ENCODE measurements at places on chromosomes 3 and 15.

- DNase-seq = no peak
Measured at GRCh38 chr3:17143893-17144664, 259.3 kb downstream of the PLCL2 start.

- DNase-seq = peak; percentile 54
Measured at GRCh38 chr3:140910860-140911259, 30.8 kb upstream of the SLC25A36 start.

- DNase-seq = no peak
Measured at GRCh38 chr15:25863111-25863967, at the start of gene ATP10A. Gene ATP10A (minus strand): TSS chr15:25863327. CDS start chr15:25863096, 231 bp downstream.

- peak; percentile 88 for DNase-seq
Measured at GRCh38 chr15:76196269-76197231, 114.7 kb downstream of the ETFA start.

- peak; percentile 25 for DNase-seq
Measured at GRCh38 chr3:78978037-78978436, 789.8 kb downstream of the ROBO1 start.

DNA sequence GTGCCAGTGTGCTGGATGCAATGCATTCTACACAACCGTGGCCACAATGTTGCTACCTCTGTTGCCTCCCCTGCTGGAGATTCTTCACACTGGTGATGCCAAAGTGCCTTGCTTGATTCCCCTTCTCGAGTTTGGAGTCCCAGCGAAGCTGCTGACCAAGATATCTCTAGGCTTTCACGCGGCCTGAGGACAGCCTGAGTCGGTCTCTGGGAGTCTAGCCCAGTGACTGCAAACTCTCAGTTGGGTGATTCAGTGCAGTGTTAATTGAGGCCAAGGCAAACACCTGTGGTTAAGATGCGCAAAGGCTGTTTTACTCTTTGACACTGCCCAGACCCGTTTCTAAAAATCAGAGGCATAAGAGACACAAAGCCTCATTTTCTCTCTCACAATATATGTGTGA, 434.4 kb downstream of the NR2F2 start:
- no peak for DNase-seq

- no peak for DNase-seq
Measured at GRCh38 chr3:169634618-169635236, 28.8 kb downstream of the MECOM start.

- DNase-seq = no peak
Measured at GRCh38 chr3:157268026-157268425, 108.1 kb upstream of the CCNL1 start.

GRCh38 chr3:128813097-128813496, 66.3 kb upstream of the ACAD9 start:
- DNase-seq = no peak

DNA sequence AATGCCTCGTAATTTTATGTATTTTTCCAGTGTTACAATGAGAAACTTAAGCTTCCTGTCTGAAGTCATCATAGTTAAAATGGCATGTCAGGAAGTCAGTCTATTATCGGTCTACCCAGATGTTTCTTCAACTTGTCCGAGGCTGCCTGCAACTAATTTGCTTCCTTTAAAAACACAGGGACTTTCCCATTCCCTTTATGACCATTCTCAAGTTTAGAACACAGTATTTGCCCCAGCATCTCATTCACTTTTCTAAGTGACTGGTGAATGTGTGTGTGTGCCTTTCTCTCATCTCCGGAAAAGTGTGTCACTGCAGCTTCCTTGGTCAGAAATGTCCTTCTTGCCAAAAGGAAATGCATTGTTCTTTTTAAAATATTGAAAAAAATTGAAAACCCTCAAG, 466.6 kb downstream of the RAP2B start:
- no peak for DNase-seq

DNA sequence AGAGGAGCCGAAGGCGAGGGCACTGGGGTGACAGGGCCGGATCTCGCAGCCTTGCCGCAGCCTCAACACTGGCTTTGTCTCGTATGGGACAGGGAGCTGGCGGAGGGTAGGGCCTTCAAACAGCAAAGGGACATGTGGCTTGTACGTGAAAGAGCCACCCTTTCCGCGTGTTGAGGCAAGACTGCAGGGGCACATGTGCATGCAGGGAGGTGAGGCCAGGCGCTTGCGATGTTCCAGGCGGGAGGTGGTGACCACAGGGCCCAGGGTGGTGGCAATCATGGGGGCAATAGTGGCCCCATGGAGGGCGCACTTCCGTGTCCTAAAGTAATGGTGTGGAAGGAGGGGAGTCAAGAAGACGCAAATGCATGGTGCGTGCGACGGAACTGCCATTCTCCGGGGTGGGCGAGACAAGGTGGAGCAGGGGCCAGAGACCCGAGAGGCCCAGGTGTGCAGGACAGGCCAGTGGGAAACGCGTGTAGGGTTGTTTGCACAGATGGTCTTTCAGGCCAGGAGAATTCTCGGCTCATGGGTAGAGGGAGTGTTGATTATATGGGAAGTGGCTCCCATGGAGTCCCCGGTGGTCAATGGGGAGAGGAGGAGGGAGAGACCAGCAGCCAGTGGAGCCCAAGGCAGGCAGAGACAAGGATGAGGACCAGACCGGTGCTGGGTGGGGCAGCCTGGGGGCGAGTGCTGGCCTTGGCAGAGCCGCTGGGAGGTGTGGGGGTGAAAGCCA, 45.8 kb upstream of the PCSK6 start:
- no peak for DNase-seq

- DNase-seq = no peak
Measured at GRCh38 chr3:65935724-65936123, 103.0 kb downstream of the MAGI1 start.

DNA sequence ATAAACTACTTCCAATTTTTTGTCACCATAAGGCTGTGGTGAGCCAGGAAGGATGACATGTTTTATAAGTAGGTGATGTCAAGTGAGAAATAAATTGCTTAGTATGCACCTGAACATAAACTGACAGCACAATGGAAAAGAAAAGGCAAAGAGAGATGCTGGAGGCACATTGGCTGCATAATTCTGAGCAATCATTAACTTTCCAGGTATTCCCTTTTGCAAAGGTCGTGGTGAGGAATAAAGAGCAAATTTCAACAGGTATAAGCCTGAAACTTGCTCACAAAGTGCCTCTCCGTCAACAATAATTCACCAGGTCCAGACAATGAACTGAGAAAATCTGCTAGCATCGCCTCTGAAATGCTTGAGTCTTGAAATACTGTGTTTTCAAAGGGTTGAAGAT, 48.2 kb downstream of the ITGB5 start:
- no peak for DNase-seq

DNA sequence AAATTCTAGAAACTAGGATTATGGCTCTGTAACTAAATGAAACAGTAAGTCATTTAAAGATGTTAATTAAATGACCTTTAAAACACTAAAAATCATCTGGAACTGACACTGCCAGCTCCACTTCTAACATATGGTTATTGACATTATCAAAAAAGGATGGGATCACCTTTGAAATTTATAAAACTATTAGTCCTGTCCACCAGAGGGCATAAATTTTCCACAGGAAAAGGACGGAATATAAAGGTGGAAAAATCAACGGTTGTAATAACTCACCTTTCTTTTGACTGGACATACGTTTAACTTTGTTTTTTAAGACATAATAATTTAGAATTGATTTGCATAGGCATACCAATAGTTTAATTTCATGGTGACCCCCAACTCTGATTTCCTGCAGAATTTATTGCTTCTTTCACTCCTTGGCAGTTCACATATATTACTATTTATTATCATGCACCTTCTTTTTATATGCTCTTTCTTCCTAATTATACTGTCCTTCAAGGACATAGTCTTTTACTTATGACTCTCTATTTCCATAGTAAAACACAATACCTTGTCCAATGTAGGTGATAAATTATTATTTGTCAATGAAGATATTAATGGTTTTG, 345.7 kb downstream of the CADM2 start:
- DNase-seq = peak; percentile 10

Data from HT1080 (cell line).